Trophoblast cell (in vitro differentiated cells and primary cell): ENCODE measurements at places on chromosomes 1 and 21.

- H3K4me3 ChIP-seq = no peak overlapping the region
- H3K4me1 ChIP-seq = no peaks in the 10 kb centered on the region
- no peak for DNase-seq
- H3K36me3 ChIP-seq = no peaks in the 10 kb centered on the region
These were observed 43.5 kb upstream of the JAK1 start for GRCh38 chr1:65009724-65010420.

DNA sequence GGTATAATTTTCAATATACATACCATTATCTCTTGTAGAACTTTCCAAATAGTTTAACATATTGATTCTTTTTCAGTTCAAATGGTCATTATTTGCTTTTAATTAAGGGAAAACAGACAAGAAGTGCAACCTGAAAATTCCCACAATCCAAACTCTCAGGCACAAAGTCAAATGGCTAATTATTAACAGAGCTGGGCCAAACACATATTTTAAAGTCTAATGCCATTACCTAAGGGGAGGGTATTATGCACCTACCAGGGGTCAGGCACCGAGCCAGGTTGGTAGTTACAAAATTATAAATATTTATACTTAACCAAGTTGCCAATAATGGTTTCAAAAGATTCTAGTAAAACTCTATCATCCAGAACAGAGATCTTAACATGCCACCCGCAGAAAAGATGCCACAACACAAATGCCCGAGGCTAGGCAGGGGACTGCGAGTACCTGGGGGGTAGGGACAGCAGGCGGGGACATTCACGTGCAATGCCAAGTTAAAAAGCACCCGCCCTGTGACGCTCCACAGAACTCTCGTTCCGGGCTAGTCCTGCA is 15.0 kb downstream of the LBR start:
- H3K27me3 ChIP-seq = no peaks in the 10 kb centered on the region
- H3K36me3 ChIP-seq = peaks cover 34% of the 10 kb centered on the region
- DNase-seq = no peak
- H3K27ac ChIP-seq = no peak overlapping the region
- no peaks in the 10 kb centered on the region for H3K4me1 ChIP-seq
- no peak overlapping the region for H3K4me3 ChIP-seq

GRCh38 chr1:32878637-32879041 is 7.7 kb upstream of the HPCA start:
- no peak overlapping the region for H3K27ac ChIP-seq
- no peaks in the 10 kb centered on the region for H3K4me1 ChIP-seq
- DNase-seq = peak; percentile 61
- no peak overlapping the region for H3K4me3 ChIP-seq

DNA sequence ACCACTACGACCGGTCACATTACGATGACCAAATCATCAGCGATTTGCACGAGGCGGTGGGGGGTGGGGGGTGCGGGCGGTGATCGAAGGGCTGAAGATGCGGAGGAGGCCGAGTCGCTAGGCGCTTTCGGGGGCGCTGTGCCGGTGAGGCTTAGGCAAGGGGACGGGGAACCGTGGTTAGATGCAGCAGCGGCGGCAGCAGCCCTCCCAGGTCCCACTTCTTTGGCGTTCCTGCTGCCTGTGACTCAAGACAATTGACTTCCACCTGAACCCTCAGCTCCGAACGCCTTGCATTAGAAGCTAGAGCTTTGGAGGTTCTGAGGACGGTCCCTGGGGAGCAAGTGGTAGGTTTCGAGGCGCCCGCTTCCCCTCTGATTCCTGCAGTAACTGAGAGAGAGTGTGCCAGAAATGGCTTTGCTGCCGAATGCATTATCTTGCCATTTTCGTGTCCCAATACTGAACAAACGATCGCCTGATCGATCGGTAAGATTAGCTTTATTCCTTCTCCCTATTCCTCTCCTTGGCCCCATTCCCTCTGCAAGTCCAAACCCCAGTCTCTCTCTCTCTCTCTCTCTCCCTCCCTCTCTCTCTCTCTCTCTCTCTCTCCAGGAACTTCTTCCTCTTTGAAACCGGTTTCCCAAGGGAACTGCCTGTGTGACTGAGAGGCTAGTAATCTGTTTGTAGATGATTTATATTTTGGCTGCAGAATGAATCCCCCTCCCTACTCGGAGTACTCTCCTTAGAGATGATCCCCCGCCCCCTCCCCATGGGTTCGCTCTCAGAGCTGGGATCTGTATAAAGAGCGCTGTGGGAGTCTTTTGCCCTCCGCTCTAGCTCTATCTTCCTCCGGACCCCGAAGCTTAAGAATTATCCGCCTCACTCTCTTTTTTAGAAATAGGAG is 735 bp upstream of the BRINP3 start:
- peak overlapping the region; percentile 27 for H3K4me3 ChIP-seq
- H3K27me3 ChIP-seq = peaks cover 28% of the 10 kb centered on the region
- no peak overlapping the region for H3K27ac ChIP-seq
- peaks cover 6% of the 10 kb centered on the region for H3K4me1 ChIP-seq
- no peaks in the 10 kb centered on the region for H3K36me3 ChIP-seq

DNA sequence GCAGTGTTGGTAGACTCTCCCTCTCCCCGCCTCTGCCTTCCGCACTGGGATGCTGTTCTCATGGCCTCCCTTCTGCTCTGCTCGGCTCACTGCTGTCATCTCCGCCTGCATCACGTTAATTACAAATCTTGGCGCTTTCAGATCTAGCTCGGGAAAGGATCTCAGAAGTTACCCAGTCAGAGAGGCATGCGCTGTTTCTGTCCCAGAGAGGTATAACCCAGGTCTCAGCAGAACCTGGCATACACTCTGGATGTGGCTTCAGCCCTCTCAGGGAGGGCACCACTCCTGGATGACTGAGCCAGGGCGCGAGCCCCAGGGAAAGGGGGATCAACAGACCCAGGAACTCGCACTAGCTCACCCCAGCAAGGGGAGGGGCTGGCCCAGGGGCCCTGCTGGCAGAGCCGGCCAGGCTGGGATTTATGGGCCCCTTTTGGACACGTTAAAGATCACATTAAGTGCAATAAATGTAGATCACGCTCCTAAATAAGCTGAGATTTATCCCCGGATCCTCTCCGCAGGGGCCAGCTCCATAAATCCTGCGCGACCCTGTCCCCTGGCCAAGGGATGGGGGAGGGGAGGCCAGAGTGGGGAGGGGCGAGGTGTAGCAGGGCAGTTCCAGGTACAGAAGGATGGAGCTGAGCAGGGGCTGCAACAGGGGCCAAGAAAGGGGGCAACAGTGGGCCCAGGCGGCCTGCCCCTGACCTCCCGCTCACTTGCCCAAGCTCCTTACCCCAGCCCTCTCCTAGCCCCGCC is 101.3 kb upstream of the ZBTB40 start:
- peaks cover 8% of the 10 kb centered on the region for H3K4me1 ChIP-seq
- H3K27ac ChIP-seq = no peak overlapping the region
- no peak for DNase-seq
- no peaks in the 10 kb centered on the region for H3K36me3 ChIP-seq
- no peak overlapping the region for H3K4me3 ChIP-seq
- no peaks in the 10 kb centered on the region for H3K27me3 ChIP-seq

DNA sequence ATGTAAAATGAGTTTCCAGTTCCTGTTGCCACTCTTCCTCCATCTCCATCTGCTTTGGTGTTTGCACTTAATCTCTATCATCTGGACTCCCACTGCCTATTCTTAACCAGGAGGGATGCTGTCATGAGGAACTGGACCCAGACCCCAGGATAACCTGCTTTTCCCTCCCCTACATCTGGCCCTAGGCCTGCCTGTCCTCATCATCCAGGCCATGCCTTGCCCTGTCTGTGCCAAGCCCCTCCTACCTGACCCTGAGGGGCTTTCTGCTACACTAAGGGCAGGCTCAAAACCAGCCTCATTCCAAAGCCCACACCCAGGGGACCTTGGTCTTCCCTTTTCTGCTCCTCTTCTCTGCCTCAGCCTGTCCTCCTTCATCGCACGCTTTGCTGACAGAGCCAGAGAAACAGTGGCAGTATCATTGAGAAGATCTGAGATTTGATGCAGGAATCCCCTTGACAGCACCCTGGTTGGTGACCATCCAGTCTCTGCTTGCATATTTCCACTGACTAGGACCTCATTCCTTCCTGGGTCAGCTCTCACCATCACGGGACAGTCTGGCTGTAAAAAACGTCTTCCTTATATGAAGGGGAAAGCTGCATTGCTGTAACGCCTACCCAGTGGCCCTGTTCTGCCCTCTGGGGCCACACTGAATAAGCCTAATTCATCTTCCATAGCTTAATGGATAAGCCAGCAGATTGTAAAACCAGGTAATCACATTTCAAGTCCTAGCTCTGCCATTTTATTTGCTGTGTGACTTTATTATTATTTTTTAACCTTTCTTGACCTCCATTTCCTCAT is 38.8 kb downstream of the PLXNA2 start:
- no peaks in the 10 kb centered on the region for H3K27me3 ChIP-seq
- H3K27ac ChIP-seq = no peak overlapping the region
- no peak for DNase-seq
- no peak overlapping the region for H3K4me3 ChIP-seq
- H3K4me1 ChIP-seq = peaks cover 35% of the 10 kb centered on the region

DNA sequence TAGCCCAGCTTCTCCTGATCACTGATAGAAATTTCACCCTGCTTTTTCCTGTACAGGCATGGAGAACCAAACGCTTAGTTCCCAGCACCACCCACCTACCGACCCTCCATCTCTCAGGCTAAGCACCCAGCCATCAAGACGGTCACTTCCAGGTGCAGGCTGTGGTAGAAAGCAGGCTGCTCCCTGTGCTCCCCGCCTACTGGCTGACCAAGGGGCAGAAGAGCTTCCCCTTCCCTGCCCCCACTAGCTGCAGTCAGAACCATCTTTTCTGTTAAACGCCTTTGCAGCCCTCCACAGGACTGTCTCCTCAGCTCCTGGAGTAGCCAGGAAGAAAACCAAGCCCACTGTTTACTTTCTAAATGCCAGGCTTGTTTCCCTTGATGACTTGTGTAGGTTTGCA is 23.0 kb downstream of the SPATA46 start:
- peaks cover 4% of the 10 kb centered on the region for H3K36me3 ChIP-seq
- H3K4me3 ChIP-seq = no peak overlapping the region
- no peaks in the 10 kb centered on the region for H3K27me3 ChIP-seq
- peaks cover 8% of the 10 kb centered on the region for H3K4me1 ChIP-seq
- no peak overlapping the region for H3K27ac ChIP-seq

- DNase-seq = no peak
- no peaks in the 10 kb centered on the region for H3K27me3 ChIP-seq
- H3K27ac ChIP-seq = no peak overlapping the region
These were observed 410.6 kb upstream of the NR5A2 start for GRCh38 chr1:199616947-199617346.

DNA sequence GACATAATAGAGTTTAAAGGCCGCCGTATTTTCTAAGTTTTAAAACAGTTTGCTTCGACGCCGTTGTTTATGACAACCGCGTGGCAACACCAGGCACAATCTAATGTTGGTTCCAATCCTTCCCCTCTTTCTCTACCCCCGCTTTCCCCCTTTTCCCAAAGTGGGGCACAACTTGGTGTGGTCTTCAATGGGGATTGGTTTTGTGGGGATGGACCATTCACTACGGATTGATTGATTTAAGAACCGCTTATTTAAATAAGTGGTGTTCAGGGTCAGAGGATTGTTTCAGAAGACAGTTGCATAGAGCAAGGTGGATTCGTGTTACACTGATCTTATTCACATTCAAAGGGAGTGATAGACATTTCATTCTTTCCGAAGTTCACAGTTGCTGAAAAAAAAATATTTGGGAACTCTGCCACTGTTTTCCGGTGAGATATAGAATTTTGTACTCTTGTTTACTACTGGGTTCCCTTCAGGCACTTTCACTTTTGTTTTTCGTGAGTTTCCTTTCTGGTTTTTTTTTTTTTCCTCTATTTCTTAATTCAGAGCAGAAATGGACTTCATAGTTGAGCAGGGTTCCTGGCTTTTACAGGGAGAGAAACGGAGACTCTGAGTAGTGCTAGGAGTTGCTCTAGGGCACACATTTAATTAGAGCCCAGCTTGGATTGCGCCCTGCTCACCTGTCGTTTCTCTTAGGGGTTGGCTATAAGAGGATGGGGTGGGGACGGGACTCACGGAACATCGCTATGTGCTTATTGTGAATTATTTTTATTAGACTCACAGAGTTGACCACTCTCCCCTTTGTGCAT is 79.6 kb upstream of the AK4 start:
- H3K4me1 ChIP-seq = no peaks in the 10 kb centered on the region
- peaks cover 9% of the 10 kb centered on the region for H3K27me3 ChIP-seq
- no peak overlapping the region for H3K4me3 ChIP-seq

DNA sequence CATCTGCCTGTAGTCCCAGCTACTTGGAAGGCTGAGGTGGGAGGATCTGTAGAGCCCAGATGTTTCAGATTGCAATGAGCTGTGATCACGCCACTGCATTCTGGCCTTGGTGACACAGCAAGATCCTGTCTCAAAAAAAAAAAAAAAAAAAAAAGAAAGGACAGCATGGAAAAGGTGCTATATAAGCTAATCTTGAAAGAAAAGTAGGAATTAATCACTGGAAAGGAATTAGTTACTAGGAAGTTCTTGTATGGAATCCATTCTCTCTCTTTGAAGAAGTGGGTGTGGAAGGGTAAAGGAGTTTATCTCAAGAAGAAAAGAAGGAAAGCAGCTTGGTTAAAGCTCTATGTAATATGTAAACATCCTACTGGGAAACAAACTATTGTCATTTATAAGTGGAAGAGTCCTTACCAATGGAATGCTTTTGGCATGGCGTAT is 339.2 kb downstream of the DPYD start:
- no peaks in the 10 kb centered on the region for H3K4me1 ChIP-seq
- H3K27ac ChIP-seq = no peak overlapping the region
- no peaks in the 10 kb centered on the region for H3K27me3 ChIP-seq
- no peaks in the 10 kb centered on the region for H3K36me3 ChIP-seq
- peak; percentile 71 for DNase-seq
- H3K4me3 ChIP-seq = no peak overlapping the region

DNA sequence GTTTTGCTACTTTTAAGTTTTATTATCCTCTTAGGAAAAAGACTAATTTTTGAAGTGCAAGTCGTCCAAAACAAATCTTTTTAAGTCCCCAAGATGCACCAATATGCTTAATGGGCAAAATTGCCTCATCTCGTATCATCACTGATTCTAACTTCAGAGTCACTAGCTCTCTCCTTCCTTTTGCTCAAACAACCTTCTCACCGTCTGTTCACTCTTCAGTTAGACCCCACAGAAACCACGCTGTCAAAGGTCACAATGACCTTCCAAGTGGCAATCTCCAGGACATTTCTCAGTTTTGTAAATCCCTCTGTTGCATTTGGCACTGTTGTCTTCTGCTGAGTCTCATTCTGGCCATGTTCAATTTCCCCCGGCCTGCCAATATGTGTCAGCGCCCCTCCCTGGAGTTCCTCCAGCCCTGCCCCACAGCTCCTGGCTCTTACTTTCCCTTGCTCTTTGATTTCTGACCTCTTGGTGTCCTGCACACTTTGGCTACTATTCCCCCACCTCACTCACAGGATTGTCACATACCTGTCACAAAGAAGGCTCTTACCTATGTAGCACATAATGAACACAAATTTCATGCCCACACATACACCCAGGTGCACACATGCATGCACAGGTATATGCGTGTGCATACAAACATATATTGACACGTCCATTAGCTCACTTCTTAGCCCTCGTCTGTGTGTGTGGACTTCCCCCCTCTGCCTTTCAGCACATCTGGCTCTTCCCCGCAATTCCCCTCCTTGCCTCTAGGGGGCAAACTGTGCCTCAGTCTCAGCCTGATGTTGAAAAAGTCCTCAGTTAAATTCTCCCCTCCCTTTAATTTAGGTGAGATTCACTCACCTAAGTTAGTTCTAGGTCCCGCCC is 354.0 kb upstream of the DUSP10 start:
- H3K4me3 ChIP-seq = no peak overlapping the region
- H3K27me3 ChIP-seq = no peaks in the 10 kb centered on the region
- no peak overlapping the region for H3K27ac ChIP-seq
- no peaks in the 10 kb centered on the region for H3K4me1 ChIP-seq
- peak; percentile 16 for DNase-seq
